Hepatocyte (in vitro differentiated cells): ENCODE measurements at places on chromosomes 7 and 10.

- no peak for DNase-seq
Measured at GRCh38 chr10:20686015-20686635, 211.0 kb downstream of the NEBL start.

DNA sequence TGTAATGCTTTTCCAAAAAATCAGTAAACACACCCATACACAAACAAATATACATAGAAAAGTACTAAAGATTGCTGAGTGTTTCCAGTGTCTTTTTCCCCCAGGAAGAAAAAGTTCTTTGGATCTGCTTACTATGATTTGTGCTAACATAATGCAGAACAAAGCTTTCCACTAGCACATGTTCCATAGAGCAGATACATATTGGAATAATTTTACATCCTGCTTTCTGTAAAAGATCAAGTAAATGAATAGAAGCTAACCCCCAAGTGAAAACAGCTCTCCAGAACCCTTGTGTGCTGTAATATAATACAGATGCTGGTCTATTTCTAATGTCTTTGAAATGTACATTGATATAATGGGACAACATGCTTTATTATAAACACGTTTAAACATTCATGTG, 125.5 kb downstream of the PON1 start:
- no peak for DNase-seq

GRCh38 chr10:102384053-102384452, 11.5 kb upstream of the NFKB2 start:
- no peak for DNase-seq

GRCh38 chr7:116582806-116583444, 58.1 kb downstream of the CAV1 start:
- no peak for DNase-seq

- no peak for DNase-seq
Measured at GRCh38 chr10:103697787-103698186, 157.6 kb downstream of the SH3PXD2A start.

DNA sequence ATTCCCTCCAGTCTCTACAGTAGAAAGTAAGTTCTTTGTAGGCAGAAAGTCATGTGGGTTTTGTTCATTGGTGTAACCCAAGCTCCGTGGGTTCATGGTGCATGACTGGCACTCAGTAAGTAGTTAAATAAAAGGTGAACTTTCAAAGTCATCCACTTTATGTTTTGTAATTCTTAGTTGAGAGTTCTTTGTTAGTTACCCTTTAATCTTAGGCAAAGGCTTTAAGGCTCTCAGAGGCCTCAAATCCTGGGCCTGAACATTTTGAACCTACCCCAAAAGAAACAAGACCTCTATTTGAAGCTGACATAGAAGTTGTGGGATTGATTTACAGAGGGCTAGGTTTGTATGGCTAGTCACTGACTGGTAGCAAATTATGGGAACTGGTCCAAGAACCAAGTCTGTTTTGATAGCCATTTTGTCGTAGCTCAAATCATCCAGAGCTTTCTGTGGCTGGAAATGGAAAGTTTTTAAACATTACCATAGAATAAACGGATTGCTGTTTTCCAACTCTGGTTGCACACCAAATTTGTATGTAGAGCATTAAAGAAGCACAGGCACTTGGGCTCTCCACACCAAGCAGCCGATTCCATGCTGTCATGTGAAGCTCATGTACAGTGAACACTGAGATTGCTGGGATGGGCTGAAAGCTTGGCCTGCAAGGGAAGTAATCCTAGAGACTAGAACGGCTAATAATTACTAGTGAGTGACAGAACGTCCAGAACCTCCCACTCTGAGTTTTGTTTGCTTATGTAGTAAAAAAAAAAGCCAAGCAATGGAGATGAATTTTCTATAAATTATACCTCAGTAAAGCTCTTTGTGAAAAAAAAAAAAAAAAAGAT, 53.5 kb downstream of the DENND11 start:
- DNase-seq, result no peak

- no peak for DNase-seq
Measured at GRCh38 chr7:30968294-30968693, 4.5 kb downstream of the GHRHR start.

GRCh38 chr7:83648464-83649241, at the start of gene SEMA3E:
TSS of gene SEMA3E (minus strand) at chr7:83649139.
- DNase-seq, result peak; percentile 61

DNA sequence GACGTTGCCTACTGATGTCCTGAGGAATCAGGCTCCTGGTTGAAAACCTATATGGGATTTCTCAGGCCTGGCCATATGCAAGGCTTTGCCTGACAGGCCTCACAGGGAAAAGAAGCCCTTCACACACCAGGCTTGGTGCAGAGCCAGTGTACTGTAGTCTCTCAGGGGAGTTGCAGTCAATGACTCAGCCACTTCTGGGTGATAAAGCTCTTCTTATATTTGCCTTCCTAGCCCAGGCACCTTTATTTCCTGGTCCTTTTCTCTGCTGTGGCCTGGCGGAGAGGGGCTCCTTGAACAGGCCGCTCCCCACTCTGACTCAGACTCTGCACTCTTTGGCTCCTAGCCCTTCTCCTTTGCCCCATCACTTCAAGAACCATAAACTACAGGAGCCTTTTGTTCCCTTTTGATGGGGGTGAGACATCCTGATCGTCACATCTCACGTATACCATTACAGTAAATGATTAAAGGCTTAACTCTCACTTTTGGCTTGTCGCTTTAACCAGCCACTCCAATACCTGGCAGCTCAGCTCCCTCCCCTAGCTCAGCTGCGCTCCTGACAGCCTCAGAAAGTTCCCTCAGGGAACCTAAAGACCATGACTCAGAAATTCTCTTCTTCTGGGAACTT, 33.5 kb downstream of the DPY19L1 start:
- DNase-seq, result peak; percentile 83

DNA sequence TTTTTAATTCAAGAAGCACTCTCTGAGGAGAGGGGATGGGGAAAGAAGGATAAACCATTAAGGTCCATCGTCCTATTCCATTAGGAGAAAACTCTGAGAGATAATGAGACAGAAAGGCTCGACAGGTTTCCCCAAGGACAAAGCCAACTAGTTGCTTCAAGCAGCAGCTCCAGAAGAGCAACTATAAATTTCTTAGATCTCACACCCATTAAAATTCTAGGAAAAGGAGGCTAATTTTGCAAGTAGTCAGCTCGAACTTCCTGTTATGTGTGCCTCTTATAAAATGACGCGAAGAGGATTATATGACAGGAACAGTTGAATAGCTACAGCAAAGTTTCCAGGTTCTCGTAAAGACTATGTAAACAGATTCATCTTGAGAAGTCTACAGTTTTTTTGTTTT, 52.0 kb upstream of the ST8SIA6 start:
- no peak for DNase-seq

- DNase-seq, result no peak
Measured at GRCh38 chr10:74923556-74923955, 97.2 kb downstream of the KAT6B start.

- no peak for DNase-seq
Measured at GRCh38 chr7:26457696-26458327, 166.2 kb downstream of the SNX10 start.

GRCh38 chr10:62581351-62581750, 207.2 kb downstream of the ZNF365 start:
- DNase-seq, result no peak

GRCh38 chr7:84722086-84722485, 464.8 kb downstream of the SEMA3D start:
- DNase-seq, result no peak

DNA sequence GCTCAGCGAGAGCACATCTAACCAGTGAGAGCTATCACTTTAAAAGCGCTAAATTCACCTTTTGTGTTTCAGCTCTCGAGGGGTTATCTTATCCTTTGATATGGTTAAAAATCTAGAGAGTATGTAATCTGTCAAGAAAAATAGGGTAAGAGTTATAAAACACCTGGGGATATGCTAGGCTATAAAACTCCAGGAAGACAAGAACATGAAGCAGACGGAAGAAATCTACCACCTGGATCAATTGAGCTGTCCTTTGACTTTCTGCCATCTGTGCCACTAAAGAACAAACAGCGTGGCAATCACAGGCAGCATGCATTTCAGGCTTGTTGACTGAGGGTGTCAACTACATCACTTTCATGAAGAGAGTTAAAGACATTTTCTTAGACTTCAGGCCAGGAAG, 83.1 kb downstream of the ZNF248 start:
- DNase-seq, result no peak

DNA sequence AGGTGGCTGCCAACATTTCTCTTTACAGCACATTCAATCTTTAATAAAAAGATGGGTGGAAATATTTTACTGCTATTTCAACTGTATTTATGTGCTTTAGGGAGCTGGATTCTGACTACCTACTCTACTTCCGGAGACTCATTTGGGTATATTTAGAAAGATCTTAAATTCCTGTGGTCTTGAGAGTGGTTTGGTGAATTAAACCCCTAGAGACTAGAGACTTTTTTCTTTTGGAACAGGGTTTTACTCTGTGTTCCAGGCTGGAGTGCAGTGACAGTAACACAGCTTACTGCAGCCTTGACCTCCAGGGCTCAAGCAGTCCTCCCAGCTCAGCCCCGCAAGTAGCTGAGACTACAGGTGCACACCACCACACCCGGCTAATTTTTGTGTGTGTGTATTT, 79.0 kb upstream of the HABP2 start:
- no peak for DNase-seq

DNA sequence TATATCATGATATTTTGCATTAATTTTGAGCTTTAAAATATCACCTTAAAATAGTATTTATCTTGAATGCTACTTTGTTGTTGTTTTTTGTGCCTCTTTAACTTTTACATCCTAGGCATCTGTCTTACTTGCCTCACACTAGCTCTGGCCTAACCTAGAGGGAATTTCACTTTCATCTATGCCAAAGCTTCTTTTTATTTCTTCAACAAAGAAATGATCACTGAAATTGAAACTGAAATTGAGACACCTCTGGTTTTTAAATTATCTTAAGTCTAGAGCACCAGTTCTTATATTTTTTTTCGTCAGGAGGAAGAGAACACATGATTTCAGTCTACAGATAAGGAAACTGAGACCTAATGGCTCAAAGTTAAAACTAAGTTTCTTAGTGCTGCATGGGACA, 3.5 kb upstream of the SCIN start:
- DNase-seq, result no peak

- no peak for DNase-seq
Measured at GRCh38 chr10:131819241-131820072, 81.4 kb upstream of the PPP2R2D start.

DNA sequence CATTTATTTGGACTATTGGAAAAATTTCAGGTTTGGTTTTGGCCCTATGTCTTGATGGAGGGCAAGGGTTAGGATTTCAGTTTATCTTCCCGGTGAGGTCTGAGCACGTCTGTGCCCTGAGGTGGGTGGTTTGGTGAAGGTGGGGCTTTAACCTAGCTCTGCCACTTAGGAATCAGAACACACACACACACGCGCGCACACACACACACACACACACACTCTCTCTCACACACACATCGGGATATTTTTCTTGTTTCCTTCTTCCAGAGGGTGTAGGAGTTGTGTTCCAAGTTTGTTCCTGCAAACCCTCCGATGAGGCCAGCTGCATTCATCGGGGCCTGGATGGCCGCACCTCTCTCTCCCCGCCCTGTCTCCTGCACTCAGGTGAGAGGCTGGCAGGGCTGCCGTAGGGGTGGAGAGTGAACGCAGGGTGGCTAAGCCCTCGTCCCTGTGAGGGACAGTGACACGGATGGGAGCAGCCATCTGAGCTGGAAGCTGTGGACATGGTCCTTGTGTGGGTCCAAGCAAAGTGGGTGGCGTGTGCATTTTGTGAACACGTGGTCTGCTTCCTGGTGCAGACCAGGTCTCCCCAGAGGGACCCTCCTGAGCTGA, 34.2 kb downstream of the CHST12 start:
- DNase-seq, result no peak

DNA sequence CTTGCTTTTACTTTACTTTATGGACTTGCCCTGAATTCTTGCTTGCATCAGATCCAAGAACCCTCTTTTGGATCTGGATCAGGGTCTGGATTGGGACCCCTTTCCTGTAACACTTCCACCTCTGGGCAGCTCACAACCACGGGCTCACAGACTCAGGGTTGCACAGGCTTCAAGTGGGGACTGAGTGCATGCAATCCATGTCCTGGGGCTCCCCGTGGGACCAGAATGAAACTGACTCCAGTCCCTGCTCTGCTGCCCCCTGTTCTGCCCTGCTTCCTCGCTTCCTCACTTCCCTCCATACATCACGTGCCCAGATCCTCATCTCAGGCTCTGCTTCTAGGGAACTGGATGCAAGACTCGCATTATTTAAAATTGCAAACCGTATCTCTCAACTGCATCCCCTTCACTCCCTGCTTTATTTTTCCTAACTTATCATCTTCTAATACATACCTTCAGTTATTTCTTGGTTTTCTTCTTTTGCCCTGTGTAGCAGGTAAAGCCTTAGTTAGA, 23.3 kb upstream of the INMT start:
- DNase-seq, result no peak

DNA sequence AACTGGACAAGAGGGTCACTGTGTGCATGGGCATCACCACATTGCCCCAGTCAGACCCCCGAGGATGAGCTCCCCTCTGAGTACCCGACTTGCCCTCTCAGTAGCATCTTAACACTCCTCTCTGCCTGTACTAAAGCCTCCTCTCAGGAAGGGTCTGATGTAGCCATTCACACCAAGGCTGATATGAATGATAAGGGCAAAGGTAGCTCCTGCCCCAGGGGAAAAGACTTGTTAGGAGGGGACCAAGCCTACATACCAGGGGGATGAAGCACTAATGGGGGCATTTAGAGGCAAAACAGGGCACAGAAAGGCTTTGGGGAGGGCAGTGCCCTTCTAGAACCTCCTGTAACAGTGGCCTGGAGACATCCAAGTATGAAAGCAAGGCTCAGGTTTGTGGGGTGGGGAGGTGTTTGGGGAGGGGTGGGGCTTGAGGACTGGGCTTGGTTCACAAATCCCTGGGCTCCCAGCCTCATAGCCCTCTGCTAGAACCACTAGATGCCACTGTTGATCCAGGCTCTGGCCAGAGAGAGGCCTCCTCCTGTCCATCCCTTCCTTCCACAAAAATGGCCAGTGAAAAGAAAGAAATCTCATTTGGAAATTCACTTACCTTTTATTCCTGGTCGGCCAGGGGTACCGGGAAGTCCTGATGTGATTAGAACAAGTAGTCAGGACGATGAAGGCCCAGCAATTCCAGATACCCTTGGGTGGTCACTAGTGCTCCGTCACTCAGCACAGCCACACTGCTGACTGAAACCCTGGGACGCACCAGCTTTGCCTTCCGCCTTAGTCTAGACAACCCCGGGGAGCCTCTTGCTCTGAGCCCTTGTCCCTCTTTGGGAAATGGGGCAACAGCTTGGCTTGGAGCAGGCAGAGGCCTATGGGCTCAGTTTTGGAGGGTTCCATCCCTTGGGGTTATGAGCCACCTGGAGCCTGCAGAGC, 40.3 kb downstream of the COL17A1 start:
- peak; percentile 79 for DNase-seq

- DNase-seq, result no peak
Measured at GRCh38 chr10:103144041-103144440, 49.0 kb downstream of the NT5C2 start.

GRCh38 chr7:20831956-20832355, 45.3 kb upstream of the SP8 start:
- no peak for DNase-seq

- no peak for DNase-seq
Measured at GRCh38 chr10:103648636-103649532, 155.4 kb downstream of the NEURL1 start.

- no peak for DNase-seq
Measured at GRCh38 chr7:99171731-99172130, 27.8 kb upstream of the SMURF1 start.
